Mesothelial cell of epicardium (in vitro differentiated cells): ENCODE measurements at places on chromosomes 16 and 17.

- peak; percentile 82 for DNase-seq
Measured at GRCh38 chr17:42677921-42678781, 1.4 kb upstream of the PLEKHH3 start.

DNA sequence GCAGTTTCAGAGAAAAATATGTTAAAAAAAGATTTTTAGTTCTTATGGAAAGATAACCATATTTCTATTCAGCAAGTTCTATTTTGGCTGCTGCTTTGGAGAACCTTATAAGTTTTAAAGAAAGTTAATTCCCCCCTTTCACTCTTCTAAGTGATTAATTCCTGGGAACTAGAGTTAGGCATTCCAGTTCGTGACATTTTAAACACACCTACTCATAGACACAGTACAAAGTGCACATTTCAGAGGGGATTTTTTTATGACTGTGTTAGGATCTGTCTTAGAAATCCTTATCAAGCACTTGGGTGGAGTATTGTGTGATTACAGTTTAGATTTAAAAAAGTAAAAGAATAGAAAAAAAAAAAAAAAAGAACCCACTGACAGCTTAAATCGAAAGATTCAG is 3.5 kb upstream of the CDH11 start:
- no peak for DNase-seq

- no peak for DNase-seq
Measured at GRCh38 chr17:47844227-47844626, 3.2 kb upstream of the SCRN2 start.

- no peak for DNase-seq
Measured at GRCh38 chr17:73307130-73307529, 4.7 kb downstream of the CDC42EP4 start.

DNA sequence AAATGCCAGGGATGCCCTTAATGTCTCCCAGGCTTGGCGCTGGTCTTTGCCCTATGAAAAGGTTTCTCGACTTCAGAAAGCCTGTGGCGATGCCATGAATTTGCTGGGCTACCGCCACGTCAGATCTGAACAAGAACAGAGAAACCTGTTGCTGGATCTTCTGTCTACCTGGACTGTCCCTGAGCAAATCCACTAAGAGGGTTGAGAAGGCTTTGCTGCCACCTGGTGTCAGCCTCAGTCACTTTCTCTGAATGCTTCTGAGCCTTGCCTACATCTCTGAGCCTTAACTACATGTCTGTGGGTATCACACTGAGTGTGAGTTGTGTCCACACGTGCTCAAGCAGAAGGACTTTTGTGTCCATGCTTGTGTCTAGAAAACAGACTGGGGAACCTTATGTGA is 11.4 kb downstream of the CHST4 start:
- no peak for DNase-seq
